ENCODE measurements at places on chromosomes 16 and 17. TPM values are rescaled to one million over a fixed set of nuclear protein-coding genes. Genes with fewer than 3 reads are reported as not detected.
A peak's percentile ranks its signal among the peaks of the same experiment; 100 is the strongest.

DNA sequence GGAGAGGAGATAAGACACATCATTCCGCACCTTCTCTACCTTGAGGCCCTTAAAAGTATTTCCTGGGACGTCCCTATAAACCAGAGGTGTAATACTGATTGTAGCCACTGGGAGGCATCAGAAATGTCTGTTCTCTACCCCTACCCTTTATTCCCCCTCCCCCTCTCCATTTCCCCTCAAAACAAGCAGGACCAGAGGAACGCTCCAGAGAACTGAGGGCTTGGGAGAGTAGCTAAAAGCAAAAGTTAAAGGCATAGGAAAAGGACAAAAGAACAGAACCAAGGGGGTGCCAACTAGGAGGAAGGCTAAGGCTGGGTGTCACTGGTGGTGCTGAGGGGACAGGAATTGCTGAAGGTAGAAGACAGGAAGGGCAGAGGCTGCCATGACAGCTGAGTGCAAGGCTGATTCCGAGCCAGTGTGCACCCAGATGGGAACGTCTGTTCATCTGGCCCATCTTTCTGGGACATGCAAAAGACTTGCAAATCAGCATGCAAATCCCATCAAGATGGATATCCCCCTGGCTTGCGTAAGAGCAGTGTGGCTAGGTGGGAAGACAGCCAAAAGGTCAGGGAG lies 6.7 kb downstream of the CAMTA2 start:
- DNase-seq: no peak

DNA sequence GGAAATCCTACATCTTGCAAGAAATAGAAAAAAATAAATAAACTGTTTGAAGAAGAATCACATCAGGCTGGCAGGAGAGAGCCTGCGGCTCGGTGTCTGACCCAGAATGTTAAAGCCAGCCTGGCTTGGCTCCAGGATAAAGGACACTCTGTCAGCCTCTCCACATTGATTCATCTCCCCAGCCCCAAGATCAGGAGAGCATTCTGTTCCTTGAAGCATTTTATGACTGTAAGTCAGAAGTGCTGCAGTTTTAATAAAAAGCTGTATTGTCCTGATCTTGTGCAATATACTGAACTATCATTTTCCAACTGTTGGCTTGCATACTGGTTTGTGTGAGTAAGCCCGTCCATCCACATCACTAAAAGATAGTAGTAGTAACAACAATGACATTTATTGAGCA lies 426.6 kb downstream of the HAPSTR1 start:
- DNase-seq: no peak

GRCh38 chr16:70370924-70371323 lies 24.2 kb downstream of the DDX19A start:
- DNase-seq: no peak

DNA sequence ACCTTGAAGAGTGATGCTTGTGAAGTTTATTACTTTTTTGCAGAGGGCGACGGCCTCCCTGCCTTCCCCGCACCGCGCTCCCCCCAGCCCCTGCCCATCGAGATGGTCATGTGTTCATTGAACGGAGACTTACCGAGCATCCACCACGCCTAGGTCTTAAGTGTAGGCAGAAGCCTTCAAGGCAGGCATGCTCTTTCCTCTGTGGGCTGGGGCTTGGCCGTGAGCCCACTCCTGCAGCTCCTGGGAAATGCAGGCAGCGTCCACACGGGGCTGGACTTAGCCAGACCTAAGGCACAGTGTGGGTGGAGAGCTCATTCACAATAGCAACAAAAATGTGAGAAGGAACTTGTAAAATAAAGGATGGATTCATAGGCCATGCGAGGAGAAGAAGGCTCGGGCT lies 19.2 kb downstream of the RNF213 start:
- DNase-seq: no peak

GRCh38 chr17:72121164-72122009 lies 567 bp downstream of the SOX9 start:
- DNase-seq: no peak

- no peak for DNase-seq
Observed at GRCh38 chr16:9392956-9393355, 301.5 kb downstream of the HAPSTR1 start.

DNA sequence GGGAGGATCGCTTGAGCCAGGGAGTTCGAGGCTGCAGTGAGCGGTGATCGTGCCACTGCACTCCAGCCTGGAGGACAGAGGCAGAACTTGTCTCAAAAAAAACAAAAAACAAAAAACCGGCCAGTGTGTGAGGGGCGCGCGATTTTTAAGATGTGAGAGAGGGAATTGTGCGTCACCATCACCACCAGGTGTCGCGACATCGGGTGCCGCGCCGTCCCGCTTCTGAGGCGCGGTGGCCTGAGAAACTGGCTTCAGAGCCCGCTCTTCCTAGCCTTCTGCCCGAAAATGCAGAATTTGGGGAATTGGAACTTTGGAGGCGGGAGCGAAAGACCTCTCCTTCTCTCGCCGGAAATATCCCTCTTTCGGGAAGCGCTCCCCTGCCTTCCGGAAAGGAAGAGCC lies 524.8 kb downstream of the KCNJ18 start:
- DNase-seq: no peak

DNA sequence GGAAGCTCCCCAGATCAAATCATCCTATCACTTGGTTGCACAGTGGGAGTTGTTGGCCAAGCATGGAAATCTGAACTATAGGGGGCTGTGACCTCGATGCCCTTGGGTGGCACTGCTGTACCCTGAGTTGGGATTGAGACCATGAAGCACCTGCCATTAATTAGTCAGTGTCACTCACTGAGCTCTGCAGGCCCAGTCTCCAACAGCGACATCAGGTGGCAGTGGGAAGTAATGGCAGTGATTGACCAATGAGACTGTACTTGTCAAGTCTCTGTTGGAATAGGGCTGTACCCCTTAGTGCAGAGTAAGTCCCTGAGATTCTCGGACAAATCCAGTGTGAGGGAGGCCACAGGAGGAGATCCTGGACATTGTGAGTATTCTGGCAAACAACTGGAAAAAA lies 118.0 kb upstream of the RPL38 start:
- DNase-seq: no peak

DNA sequence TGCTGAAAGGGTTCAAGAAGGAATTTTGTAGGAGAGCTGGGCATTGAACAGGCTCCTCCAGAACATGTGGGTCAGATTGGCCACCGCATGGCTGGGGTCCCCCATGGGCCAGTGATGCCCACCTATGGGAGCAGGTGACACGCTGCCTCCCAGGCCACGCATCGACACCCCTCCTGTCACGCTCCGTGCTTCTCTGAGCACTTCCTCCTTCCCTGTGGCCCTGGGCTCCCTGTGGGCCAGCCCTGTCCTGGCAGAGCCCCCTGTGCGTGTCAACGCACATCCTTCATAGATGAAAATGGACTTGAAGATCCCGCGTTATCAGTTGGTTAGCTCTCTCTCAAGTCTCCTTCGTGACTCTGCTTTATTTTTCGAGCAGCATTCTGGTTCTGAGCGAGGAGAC lies 160.3 kb downstream of the RPTOR start:
- no peak for DNase-seq

- no peak for DNase-seq
Observed at GRCh38 chr17:66562119-66562518, 259.7 kb downstream of the PRKCA start.

GRCh38 chr16:8605554-8605953 lies 15.2 kb upstream of the TMEM114 start:
- DNase-seq: no peak

- DNase-seq: no peak
Observed at GRCh38 chr17:66375121-66375520, 72.7 kb downstream of the PRKCA start.

GRCh38 chr16:69555437-69555836 lies 10.3 kb upstream of the NFAT5 start:
- no peak for DNase-seq

GRCh38 chr16:78773291-78773702 lies 673.8 kb downstream of the WWOX start:
- DNase-seq: no peak

DNA sequence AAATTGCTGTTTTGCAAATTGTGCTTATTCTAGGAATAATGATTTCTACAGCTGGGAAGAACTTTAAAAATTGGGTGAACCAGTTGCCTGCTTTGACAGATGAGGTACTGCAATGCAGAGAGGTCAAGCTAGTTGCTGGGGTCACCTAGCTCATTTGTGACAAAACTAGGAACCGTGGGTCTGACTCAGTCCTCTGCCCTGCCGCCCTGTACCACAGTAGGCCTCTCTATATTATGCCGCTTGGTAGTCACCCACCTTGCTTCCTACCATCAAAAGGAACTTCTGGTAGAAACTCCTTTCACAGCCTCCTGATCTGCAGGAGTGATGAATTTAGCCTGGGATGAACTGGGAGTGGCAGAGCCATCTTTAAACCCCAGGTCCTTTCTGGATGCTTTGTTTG lies 105.7 kb downstream of the PITPNC1 start:
- no peak for DNase-seq

DNA sequence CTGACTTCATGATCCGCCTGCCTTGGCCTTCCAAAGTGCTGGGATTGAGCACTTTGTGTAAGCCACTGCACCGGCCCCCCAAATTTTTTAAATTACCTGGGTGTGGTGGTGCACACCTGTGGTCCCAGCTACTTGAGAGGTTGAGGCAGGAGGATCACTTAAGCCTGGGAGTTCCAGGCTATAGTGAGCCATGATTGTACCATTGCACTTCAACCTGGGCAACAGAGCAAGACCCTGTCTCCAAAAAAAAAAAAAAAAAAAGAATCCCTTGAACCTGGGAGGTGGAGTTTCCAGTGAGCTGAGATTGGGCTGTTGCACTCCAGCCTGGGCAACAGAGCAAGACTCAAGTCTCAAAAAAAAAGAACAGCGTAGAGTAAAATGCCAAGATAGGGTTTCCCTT lies 15.2 kb downstream of the ZNF276 start:
- no peak for DNase-seq

DNA sequence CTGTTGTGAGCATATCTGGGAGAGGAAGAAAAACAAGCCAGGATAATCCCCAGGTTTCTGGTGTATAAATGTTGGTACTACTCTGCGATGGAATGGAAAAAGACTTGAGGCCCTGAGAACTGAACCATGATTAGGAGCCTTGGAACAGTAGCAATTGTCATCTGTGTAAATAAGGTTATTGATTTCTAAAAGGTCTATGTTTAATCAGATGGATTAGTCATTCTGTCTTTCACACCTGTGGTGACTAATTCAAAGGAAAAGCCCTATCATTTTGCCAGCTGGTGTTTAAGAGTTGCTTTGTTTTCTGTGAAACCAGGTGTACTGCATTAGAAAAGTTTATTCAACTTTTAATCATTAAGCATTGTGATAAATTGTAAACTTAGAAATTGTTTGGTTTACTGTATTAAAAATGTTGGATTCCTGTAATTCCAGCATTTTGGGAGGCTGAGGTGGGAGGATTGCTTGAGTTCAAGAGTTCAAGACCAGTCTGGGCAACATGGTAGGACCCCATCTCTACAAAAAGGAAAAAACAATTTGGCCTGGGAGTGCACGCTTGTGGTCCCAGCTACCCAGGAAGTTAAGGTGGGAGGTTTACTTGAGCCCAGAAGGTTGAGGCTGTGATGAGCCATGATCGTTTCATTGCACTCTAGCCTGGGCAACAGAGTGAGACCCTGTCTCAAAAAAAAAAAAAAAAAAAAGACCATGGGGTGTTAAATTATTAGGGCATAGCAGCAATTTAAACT lies 29.0 kb upstream of the KPNB1 start:
- no peak for DNase-seq

DNA sequence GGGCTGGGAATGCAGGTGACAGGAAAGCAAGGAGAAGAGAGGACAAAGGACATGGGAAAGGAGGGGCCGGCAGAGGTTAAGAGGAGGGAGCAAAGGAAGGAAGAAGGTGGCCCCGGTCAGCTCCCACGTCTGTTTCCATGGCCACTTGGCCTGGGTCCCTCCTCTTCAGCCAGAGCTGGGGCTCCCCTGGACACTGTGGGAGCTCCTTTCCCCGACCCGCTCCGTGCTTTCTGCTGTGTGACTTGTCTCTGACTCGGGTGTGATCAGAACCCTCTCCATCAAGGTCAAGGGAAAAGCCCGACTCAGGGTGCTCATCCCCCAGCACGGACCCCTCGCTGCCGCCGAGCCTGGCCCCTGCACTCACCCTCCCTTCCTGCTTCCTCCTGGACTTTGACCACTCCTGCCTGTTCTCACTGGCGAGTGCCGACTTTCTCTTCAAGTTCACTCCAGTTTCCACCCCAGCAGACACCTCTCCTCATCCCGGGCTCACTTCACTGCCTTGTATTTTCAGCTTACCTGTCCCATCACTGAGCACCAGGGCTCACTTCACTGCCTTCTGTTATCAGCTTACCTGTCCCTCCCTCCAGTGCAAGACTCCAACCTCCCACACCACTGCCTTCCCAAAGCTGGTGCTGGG lies 61.2 kb downstream of the MEAK7 start:
- DNase-seq: no peak

DNA sequence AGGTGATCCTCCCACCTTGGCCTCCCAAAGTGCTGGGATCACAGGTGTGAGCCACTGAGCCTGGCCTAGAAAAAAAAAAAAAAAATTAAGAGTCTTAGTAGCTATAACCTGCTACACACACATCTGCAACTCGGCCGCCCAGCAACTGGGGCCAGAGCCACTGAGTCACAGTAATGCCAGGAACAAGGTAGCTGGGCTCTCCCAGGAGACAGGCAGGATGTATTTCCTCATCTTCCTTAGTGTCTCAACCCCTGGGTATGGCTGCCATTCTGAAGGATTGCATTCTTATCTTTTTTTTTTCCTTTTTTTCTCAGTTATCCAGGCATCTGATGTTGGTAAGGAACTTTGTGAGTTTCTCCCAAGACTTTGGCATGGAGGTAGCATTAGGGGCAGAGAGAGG lies 7.1 kb upstream of the PSMD3 start:
- DNase-seq: no peak

DNA sequence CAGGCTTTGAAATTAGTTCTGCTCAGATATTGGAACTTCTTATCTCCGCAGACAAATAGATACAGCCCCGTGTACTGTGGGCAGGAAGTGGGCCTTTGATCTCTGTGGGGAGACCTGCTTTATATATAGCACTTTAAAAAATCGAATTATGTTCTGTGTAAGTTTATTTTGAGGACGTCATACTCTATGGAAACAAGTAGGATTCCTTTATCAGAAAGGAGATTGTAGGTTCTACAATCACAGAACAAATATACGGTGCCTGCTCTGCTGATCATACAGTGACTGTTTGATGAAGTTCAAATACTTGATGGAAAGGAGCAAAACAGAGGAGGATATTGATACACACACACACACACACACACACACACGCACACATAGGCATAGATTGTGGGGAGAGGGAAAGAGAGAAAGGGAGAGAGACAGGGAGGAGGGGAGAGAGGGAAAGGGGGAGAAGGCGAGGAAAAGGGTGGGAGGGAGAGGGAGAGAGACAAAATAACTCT lies 14.7 kb upstream of the TMEM220 start:
- DNase-seq: peak; percentile 59

- DNase-seq: no peak
Observed at GRCh38 chr16:2420035-2420434, 9.2 kb upstream of the CCNF start.

Gene VPS35
- total RNA-seq: 104 TPM

Gene EXOC3L1
- not detected for total RNA-seq

Gene HOXB2
- 32.4 TPM for total RNA-seq

Gene FNDC8
- not detected for total RNA-seq

Gene C16orf54
- total RNA-seq: 108 TPM

Gene SLC52A1
- total RNA-seq: 0.25 TPM
